ENCODE measurements at places on chromosomes 1 and 21.

DNA sequence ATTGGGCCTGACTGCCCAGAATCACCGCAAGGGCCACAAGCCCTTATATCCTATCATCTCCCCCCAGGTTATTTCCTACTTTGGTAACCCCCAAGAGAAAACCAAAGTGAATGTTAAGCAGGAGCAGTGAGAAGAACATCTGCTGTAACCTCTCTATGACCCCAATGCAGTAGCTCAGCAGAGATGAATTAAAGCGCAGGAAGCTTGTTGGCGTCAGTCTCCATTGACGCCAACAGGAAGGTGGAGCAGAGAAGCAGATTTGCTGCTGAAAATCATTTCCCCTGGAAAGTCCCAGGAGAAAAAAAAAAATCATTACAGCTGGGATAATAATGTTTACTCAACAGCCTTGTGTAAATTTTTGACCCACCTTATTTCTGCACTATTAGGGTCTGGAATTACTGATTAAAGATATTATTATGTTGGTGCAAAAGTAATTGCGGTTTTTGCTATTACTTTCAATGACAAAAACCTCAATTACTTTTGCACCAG, 33.2 kb upstream of the FAM163A start:
- peak; percentile 77 for DNase-seq

DNA sequence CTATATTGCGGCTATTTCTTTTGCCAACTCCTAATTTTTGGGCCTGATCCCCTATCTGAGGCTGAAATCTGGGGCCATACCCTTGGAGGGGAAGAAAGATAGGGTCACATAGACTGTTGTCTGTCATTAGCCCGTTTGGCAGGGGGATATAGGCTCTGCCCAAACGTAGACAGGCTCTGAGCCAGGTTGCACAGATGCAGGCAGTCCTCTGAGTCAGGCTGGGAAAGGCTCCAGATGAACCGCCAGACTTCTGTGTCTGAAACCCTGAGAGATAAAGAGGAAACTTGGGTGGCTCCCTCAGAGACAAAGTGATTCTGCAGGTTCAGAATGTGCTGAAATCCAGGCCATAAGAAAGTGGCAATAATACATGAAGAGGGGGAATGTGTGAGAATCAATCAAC, 4.0 kb upstream of the CAP1 start:
- peak; percentile 84 for DNase-seq

GRCh38 chr21:42214081-42214750, 4.7 kb upstream of the ABCG1 start:
- DNase-seq: no peak

DNA sequence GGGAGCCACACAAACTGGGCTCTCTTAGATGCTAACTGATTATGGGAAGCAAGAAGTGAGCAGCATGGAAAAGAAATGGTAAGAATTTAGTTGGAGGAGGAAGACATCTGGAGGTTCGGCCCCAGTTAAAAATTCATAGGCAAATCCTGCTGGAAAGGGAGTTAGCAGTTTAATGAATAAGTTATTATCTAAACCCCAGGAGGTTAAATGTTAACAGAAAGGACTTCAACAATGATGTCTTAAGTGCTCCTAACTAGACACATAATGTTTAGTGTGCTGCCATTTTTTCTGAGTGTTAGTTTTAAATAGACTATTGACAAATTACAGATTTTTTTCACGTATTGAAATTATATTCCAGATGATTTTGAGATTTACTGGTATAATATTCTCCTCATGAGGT, 1265.3 kb upstream of the ADGRL2 start:
- DNase-seq: no peak

Measured in fibroblast of mammary gland (primary cell).